ENCODE measurements at places on chromosomes 13 and 19.

GRCh38 chr19:30416375-30416774 is 44.2 kb downstream of the ZNF536 start:
- no peak for DNase-seq

GRCh38 chr13:20801707-20802106 is 27.9 kb upstream of the EEF1AKMT1 start:
- no peak for DNase-seq

DNA sequence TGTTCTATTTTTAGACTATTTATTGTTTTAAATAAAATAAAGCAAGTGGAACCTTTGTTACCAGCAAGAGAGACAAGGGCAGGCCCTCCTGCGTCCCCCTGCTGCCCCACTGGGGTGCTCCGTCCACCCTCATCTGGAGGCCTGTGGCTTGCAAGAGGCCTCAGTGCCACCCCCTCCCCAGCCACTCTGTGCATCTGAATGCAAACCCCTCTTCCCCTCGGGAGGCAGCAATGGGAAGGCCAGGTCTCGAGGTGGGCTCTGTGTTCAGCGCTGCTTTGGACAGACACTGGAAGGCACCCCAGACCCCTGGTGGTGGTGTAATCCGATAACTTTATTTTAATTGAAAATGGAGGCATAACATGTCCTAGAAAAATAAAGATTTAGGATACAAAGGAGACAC is 4.6 kb downstream of the SIX5 start:
- no peak for DNase-seq

- no peak for DNase-seq
Observed at GRCh38 chr13:89660752-89661151, 1686.7 kb upstream of the MIR17HG start.

GRCh38 chr19:42521346-42522030 is 6.8 kb downstream of the CEACAM1 start:
- DNase-seq: no peak

GRCh38 chr19:47765523-47766358 is 12.8 kb upstream of the SELENOW start:
- DNase-seq: peak; percentile 40

DNA sequence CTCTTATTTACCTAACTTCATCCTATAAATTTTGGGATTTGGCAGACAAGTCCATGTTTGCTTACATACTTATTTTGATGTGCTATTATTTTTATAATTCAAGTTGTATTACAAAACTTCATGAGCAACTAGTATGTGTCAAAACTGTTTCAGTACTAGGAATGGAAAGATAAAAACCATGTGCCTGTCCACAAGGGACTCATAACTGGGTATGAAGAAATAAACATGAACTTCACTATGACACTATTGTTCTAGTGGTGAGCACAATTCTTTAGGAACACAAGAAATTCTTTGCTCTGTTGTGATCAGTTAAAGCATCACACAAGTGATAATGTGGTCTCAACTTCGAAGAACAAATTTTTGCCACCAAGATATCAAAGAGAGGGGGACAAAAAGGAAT is 97.5 kb upstream of the FBXL3 start:
- no peak for DNase-seq

GRCh38 chr13:41061914-41062837 is 867 bp downstream of the WBP4 start:
- no peak for DNase-seq

- DNase-seq: no peak
Observed at GRCh38 chr13:75762076-75762937, 126.2 kb downstream of the LMO7 start.

- no peak for DNase-seq
Observed at GRCh38 chr13:72221276-72221962, 354.4 kb upstream of the DACH1 start.

GRCh38 chr13:23984546-23984945 is 87.2 kb upstream of the C1QTNF9B start:
- no peak for DNase-seq

DNA sequence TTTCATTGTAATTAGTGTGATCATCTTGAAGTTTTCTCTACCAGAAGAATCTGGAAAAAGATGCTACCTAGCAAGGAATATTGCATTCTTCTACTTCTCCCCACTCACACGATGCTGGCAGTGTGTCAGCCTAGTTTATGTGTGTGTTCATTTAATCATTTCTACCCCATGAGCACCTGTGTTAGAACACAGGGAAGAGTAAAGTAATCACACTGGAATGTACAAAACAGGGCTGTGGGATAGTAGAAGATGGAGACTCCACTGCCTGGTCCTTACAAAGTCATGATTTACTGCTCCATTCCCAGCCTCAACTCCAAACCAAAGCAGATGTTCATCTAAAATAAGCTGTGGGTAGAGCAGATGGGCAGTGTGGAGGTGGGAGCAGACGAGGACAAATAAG is 47.7 kb upstream of the RGCC start:
- DNase-seq: no peak

- DNase-seq: no peak
Observed at GRCh38 chr13:76481738-76482137, 404.5 kb downstream of the KCTD12 start.

DNA sequence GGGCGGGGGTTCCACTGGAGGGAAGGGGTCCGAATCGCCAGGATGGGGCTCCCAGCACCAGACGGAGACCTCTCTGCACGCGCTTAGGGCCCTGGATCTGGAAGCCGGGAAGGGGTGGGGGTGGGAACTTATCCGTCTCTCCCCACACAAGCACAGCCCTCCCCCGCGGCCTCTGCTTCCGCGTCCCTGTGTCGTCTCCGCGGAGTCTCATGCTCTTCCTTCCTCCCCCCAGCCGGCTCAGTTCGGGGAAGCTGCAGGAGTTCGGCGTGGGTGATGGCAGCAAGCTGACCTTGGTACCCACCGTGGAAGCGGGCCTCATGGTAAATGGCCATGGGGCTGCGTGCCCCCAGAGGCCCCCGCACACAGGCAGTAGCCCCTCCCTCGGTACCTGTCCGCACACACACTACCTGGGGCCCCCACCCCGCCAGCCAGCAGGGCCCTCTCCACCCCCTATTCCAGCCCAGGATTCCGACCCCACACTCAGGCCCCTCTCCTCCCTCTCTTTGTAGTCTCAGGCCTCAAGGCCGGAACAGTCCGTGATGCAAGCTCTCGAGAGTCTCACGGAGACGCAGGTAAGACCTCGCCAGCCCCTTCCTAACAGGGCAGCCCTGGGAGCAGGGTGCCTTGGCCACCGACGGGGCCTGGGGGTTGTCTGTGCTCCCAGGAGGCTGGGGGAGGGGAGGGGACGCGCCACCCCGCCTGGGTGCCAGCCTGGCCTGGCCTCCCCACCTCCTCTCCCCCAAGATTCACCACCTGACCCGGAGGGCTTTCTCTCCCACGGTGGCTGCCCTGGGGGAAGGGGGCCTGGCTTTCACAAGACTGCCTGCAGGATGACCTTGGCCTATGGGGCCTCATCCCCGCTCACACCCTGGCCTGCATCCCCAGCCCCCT is 3.2 kb downstream of the MIDN start:
- peak; percentile 58 for DNase-seq

DNA sequence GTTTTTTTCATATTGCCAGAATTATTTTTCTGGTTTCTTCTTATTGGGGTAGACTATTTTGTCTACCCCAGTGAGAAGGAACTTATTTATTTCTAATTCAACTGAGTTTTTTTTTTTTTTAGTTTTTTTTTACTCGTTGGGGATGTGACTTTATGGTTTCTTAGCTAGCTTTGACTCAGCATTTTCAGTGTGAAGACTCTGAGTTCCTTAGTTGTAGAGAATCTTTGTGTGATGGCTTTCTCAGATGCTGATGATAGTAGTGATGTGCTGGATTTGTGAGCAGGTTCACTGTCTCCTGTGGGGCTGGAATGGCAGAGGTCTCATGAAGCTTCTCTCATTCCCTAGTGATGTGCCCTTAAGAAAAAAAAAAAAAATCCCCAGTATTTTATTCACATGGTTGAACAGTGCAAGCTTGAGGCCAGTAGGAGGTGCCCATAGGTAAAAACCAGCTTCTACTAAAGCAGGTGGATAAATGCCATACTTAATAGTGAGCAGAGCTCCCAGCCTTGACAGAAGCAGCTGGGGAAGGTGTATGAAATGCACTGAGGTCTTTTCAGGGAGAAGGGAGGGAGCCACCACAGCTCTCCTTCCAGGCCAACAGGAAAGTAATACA is 106.2 kb upstream of the KLF5 start:
- DNase-seq: no peak

GRCh38 chr19:19115954-19116353 is 22.3 kb downstream of the TMEM161A start:
- DNase-seq: peak; percentile 46

DNA sequence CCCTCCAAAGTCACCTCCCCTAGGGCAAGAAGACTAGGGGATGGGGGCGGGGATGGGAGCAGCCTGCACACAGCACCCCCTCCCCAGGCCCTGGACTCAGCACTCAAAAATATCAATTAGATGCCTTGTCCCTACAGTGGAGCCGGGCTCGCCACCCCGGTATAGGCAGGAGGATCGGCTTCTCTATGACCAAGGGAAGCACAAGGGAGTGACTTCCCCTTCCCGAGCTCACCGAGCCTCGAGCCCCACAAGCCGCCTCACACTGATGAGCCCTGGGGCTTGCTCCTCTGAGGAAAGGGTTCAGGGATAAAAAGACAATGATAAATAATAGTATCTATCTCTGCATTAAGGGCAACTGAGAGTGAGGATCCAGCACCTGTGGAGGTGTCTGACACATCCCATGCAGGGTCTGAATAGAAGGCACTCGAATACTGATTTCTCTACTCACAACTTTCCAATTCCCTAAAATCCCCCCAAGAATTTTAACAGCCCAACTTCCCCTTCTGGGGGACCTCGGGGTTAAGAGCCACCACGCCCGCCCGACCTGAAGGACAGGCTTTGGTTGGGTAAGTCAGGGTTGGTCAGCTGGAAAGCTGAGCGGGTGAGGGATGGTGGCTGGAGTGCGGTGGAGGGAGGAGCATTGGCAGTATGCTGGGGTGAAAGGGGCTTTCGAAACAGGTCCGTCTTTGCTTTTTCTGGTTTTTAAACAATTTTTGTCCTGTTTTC is 51.3 kb downstream of the STK24 start:
- DNase-seq: no peak

DNA sequence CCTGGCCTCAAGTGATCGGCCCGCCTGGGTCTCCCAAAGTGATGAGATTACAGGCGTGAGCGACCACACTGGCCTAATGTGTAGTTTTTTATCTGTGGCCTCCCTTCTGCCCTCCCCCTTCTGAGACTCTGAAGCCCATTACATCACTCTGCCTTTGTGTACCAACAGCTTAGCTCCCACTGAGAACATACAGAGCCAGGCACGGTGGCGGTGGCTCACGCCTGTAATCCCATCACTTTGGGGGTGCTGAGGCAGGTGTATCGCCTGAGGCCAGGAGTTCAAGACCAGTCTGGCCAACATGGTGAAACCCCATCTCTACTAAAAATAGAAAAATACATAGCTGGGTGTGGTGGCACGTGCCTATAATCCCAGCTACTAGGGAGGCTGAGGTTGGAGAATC is 12.6 kb downstream of the NCR1 start:
- DNase-seq: no peak

DNA sequence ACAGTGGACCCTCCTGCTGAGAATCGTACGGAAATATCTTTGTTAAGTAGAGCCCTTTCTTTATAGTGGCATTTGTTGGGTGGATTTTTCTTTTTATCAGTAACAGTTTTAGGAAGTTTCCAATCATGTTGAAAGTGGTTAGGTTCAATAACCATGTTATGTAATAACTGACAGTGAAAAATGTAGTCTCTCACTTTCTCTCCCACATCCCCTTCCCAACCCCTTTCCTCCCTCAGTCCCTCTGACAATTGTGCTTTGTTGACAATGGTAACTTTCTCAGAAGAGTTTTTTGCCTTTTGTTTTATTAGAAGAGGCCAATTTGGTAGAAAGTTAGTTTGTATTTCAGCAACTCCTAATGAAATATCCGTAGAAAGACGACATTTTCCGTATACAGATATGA is 77.8 kb upstream of the SLAIN1 start:
- DNase-seq: no peak
